Gastroesophageal sphincter (tissue), 4 donors: ENCODE measurements at places on chromosomes 7 and 10.

DNA sequence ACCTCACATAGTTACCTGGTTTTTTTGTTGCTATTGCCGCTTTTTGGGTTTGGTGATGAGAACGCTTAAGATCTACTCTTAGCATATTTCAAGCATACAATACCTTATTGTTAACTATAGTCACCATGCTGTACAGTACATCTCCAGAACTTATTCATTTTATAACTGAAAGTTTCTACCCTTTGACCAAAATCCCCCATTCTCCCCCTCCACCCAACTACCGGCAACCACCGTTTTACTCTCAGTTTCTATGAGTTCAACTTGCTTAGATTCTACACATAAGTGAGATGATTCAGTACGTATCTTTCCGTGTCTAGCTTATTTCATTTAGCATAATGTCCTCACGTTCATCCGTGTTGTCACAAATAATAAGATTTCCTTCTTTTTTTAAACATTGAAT lies 86.7 kb upstream of the IL6 start:
- H3K27ac ChIP-seq, result no peak overlapping the region
- ATAC-seq, result no peak
- no peaks in the 10 kb centered on the region for H3K36me3 ChIP-seq
- no peak overlapping the region for H3K4me3 ChIP-seq
- peaks cover 7% of the 10 kb centered on the region for H3K4me1 ChIP-seq
- H3K27me3 ChIP-seq, result no peaks in the 10 kb centered on the region

DNA sequence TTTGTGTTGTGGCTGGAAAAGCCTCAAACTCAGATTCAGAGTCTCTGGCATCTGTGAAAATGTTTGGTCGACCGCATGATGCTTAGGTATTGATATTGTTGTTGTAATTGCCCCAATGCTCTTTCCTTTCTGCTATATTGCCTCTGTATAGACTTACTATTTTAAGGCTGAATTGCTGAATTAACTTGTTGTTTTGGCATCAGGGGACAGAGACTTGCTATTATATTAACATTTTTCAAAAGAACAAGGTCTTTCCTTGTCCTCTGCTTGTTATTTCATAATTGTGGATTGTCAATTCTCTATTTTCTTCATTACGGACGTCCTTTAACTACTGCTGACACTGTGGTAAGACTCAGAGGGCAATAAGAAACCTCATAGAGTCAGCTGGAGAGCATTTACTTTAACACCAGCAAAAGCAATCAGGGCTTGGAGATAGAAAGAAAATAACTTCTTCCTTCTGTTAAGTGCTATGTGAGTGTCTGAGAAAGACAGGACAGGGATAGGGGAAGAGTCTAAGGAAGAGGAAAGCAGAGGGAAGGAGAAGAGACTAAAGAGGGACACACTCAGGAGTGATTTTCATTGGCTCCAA lies 17.6 kb downstream of the CPED1 start:
- no peaks in the 10 kb centered on the region for H3K36me3 ChIP-seq

GRCh38 chr7:74338366-74339108 lies 49.3 kb downstream of the CLIP2 start:
- ATAC-seq, result no peak
- H3K36me3 ChIP-seq, result no peaks in the 10 kb centered on the region
- no peaks in the 10 kb centered on the region for H3K4me1 ChIP-seq
- H3K27ac ChIP-seq, result no peak overlapping the region

- no peak for ATAC-seq
- no peaks in the 10 kb centered on the region for H3K27me3 ChIP-seq
- no peak overlapping the region for H3K4me3 ChIP-seq
- H3K4me1 ChIP-seq, result peaks cover 52% of the 10 kb centered on the region
Observed at GRCh38 chr7:30159163-30159562, 24.4 kb downstream of the MTURN start.

DNA sequence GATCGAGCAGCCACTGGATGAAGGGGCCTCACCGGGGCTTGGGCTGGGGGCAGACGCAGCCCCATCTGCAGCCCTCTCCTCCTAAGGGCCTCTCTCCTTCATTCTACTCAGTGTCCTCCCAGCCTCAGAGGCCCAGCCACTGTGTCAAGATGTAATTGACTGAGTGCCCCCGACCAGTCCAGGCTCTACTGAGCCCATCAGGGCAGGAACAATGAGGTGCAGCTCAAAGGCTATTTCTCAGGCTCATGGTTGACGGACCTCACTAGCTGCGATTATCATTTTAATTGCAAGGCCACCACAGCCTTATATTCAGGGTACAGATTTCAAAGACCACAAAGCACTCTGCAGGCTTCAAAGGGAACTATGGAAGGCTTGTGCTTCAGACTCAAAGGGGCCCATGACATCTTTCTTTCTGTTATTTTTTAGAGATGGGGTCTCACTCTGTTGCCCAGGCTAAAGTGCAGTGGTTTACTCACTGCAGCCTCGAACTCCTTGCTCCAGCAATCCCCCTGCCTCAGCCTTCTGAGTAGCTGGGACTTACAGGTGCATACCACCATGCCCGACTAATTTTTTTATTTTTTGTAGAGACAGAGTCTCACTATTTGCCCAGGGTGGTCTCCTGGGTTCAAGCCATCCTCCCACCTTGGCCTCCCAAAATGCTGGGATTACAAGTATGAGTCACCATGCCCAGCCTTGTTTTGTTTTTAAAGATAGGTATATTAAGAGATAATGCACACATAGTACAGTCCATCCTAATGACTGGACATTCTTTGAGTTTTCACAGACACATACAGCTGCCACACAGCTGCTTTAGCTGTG lies 23.7 kb downstream of the SLC29A3 start:
- H3K4me3 ChIP-seq, result no peak overlapping the region
- H3K27ac ChIP-seq, result no peak overlapping the region
- H3K27me3 ChIP-seq, result no peaks in the 10 kb centered on the region
- H3K36me3 ChIP-seq, result no peaks in the 10 kb centered on the region

DNA sequence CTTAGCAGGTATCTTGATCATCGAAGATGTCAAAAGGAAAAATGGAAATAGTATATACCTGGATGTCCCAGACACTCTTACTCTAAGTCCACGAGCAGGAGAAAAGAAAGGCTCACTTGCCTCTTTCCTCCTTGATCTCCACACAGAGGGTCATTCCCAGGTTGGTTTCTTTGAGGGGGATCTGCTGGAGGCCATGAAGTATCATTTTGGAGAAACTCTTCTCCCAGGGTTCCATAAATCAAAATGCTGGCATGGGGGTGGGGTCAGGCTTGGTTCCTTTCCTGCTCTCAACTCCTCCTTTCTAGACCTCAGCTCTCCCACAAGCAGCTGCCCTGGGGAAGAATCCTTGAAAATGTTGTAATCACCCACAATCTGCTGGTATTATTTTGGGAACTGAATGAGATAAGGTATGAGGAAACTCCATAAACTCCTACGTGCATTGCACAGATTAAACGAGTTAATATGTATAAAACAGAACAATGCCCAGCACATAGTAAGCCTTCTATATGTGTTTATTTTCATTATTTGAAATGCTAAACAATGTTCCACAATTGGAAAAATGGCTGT lies 54.4 kb downstream of the PRKCQ start:
- no peak overlapping the region for H3K4me3 ChIP-seq
- no peaks in the 10 kb centered on the region for H3K36me3 ChIP-seq
- H3K27me3 ChIP-seq, result no peaks in the 10 kb centered on the region
- no peak for ATAC-seq
- H3K4me1 ChIP-seq, result no peaks in the 10 kb centered on the region

DNA sequence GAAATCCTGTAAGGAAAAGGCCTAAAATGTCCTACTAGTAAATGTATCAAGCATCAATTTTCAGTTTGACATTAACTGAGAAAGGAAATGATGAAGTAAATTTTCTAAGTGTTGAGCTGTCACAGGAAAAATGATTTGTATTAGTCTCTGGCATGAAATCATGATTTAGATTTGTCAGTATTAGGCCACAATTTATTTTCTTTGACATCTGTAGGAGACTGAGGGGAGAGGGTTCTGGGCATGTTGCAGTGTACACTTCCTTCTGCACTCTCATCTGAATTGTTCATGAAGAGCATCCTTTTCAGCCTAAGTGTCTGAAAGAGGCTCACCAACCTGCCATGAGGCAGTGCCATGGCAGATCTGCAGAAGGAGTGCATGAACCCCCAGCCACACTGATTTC lies 15.9 kb downstream of the ADRB1 start:
- H3K4me3 ChIP-seq, result no peak overlapping the region
- H3K4me1 ChIP-seq, result peaks cover 17% of the 10 kb centered on the region
- no peaks in the 10 kb centered on the region for H3K27me3 ChIP-seq
- H3K27ac ChIP-seq, result no peak overlapping the region
- ATAC-seq, result no peak
- no peaks in the 10 kb centered on the region for H3K36me3 ChIP-seq

GRCh38 chr7:106767498-106768323 lies 97.4 kb upstream of the PIK3CG start:
- no peak for ATAC-seq
- H3K27ac ChIP-seq, result no peak overlapping the region
- no peaks in the 10 kb centered on the region for H3K27me3 ChIP-seq
- no peaks in the 10 kb centered on the region for H3K36me3 ChIP-seq
- H3K4me3 ChIP-seq, result peak overlapping the region; percentile 21
- peaks cover 3% of the 10 kb centered on the region for H3K4me1 ChIP-seq
